Neuronal stem cell (in vitro differentiated cells): ENCODE measurements at places on chromosomes 6 and 20.
A peak's percentile ranks its signal among the peaks of the same experiment; 100 is the strongest.

GRCh38 chr6:157982102-157982562 is 469 bp downstream of the SYNJ2 start:
- peak; percentile 27 for DNase-seq

GRCh38 chr6:26336355-26337198 is 28.4 kb upstream of the BTN3A2 start:
- DNase-seq, result no peak

DNA sequence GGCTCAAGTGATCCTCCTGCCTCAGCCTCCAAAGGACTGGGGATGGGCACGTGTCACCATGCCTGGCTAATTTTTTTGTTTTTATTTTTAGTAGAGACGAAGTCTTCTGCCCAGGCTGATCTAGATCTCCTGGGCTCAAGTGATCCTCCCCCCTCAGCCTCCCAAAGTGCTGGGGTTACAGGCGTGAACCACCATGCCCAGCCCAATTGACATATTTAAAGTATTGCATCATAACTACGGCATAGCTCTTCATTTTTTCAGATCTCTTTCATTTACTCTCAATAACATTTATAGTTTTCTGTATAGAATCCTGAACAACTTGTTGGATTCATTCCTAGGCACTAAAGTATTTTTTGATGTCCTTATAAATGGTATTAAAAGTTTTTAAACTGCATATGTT is 13.0 kb downstream of the SERPINB1 start:
- no peak for DNase-seq

GRCh38 chr20:10381477-10381876 is 52.5 kb downstream of the MKKS start:
- DNase-seq, result no peak

- no peak for DNase-seq
Observed at GRCh38 chr6:70879496-70879895, 77.4 kb downstream of the B3GAT2 start.
